GM04504 (cell line): ENCODE measurements at places on chromosomes 12 and 14.

GRCh38 chr12:14982991-14983390 is 10.1 kb downstream of the PDE6H start:
- DNase-seq, result no peak

DNA sequence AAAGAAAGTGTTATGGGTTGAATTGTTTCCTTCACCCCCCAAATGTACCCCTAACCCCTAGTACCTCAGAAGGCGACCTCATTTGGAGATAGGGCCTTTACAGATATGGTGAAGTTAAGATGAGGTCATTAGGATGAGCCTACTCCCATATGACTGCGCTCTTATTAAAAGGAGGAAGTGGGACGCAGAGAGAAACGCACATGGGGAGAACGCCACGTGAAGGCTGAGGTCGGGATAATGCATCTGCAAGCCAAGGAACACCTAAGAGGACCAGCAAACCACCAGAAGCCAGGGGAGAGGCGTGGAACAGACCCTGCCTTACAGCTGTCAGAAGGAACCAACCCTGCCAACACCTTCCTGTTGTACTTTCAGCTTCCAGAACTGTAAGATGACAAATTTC is 1.7 kb upstream of the NRIP2 start:
- no peak for DNase-seq

DNA sequence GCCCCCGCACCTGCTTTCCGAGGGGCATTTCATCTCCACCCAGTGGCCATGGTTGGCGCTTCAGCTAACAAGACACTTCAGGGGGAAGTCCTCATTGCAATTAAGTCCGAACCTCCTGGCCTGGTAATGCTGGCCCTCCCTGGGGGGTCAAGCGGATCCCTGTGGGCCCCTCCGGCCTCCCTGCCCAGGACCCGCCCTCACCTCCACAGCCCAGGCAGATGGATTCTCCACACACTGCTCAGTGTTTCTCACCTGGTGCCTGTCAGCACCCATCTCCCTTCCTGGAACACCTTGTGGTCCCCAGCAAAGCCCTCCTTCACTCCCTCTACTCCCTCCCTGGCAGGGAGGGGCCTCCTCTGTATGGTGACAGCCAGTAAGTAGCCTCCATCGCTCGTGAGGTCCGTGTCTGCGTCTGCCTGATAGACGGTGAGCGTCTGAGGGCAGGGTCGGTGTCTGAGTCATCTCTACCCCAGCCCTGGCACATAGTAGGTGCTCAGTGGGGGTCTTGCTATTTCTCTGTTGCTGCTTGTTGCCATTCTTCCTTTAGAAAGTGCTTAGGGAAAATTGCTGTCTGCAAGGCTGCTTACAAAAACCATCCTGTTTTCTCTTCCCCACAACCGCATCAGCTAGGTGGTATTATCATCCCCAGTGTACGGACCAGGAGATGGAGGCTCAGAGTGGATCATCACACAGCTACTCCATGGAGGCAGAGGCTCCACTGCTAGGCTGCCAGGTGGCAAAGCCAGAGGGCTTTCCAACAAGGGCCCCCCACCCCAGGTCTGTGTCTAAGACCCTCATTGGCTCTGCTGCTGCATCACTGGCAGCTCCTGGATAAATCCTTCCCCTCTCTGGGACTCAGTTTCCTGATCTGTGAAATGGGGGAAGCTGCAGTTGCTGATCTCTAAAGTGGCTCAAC is 39.7 kb upstream of the EML1 start:
- no peak for DNase-seq

DNA sequence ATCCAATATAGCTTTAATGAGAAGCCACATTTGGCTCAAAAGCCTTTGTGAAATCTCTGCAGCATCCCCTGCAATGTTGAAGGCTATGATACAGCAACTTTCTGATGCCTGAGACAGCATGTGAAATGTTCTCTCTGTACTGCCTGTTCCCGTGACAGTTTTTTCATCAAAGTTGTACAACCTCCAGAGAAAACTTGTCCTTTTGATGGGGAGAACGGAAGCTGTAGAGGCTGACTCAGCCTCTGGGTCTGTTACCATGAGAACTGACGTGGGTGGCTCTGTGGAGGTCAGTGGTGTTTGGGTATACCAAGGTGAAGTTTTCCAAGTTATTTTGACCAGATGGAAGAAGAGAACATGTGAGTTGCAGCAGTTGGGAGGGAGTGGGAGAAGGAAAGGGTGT is 17.0 kb downstream of the SLC4A8 start:
- peak; percentile 38 for DNase-seq

DNA sequence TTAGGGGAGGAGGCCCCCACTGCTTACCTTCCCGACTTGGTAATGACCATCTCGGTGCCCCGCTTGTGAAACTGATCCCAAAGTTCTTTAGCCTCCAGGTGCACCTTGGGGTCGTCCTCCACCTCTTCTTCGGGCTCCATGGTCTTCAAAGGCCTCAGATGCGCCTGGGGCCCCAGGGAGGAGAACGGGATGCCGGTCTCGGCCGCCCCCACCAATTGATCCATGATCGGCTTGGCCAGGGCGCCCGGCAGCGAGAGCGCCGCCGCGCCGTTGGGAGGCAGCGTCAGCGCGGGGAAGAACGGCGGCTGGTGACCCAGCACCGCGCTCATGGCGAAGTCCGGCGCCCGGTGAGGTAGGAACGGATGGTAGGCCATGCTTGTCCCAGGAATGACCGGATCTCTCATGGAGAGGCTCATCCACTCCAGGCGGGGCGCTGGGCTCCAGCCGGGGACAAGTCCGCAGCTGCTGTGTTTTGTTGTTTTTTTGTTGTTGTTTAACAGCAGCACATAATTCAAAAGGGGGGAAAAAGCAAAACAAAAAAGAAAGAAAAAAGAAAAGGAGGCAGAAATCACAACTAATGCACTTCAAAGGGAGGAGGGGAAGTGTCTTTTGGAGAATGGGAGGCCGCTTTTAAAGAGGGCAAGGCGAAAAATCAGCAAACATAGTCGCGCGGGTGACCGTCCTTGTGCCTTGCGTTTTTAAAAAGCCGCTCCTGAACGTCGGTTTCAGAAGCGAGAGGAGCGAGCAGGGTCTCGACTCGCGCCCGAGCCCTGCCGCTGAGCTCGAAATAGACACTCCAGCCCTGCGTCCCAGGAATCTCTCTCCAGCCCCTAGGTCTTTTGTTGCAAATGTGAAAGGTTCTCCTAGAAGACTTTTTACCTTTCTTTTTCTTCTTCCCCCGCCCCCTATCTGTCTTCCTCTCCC is 928 bp downstream of the TBX3 start:
- no peak for DNase-seq

- DNase-seq, result no peak
These were observed 884.1 kb upstream of the MGAT4C start for GRCh38 chr12:87140262-87140661.

GRCh38 chr14:76584271-76584702 is 177.0 kb upstream of the VASH1 start:
- no peak for DNase-seq

- peak; percentile 57 for DNase-seq
These were observed 26.7 kb downstream of the NIN start for GRCh38 chr14:50804181-50804721.

- DNase-seq, result no peak
These were observed 1.2 kb downstream of the PAWR start for GRCh38 chr12:79689477-79690141.

DNA sequence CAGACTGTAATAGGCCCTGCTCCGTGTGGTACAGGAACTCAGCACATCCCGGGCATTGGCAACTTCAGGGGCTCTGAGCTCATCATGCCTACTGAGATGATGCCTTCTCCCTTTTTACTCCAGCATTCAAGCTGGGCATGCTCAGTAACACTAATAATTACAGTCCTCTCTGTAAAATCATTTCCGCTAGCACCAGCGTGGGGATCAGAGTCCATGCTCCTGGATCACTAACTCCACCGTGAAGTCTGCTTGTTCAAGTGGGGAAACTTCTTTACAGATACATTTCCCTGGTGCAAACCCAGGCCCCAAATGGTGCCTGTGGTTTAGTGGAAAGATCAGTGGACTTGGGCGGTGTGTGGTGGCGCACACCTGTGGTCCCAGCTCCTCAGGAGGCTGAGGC is 16.7 kb downstream of the CLSTN3 start:
- no peak for DNase-seq

DNA sequence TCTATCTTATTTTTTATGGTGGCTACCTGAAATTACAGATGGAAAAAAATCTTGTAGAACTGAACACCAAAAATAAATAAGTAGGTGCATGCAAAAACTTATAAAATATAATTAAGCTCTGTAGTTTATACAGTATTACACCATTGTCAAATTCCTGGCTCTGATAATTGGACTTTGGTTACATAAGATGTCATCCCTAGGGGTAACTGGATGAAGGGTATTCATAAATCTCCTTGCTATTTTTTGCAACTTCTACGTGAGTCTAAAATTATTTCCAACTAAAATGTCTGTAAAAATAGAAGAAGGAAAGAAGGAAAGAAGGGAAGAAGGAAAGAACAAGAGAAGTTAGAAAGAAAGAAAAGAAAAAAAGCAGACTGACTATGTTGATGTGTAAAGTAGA is 716.6 kb downstream of the BCL11B start:
- DNase-seq, result no peak

GRCh38 chr14:94066089-94066676 is 14.8 kb downstream of the DDX24 start:
- DNase-seq, result no peak

DNA sequence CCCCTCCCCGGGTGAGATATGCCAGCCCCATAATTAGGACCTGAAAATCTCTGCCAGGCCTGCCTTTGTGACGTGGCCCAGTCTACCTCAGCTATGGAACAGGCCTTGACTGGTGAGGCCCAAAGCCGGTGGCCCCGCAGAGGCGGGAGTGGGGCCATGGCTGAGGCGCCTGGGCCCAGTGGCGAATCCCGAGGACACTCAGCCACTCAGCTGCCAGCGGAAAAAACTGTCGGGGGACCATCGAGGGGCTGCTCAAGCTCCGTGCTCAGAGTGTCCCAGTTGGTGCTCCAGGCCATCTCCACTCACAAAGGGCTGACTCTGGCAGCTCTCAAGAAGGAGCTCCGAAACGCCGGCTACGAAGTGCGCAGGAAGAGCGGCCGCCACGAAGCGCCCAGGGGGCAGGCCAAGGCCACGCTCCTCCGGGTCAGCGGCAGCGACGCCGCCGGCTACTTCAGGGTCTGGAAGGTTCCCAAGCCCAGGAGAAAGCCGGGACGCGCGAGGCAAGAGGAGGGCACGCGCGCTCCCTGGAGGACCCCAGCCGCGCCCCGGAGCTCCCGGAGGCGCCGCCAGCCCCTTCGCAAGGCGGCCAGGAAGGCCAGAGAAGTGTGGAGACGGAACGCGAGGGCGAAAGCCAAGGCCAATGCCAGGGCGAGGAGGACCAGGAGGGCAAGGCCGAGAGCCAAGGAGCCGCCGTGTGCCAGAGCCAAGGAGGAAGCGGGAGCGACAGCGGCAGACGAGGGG is 21.4 kb downstream of the ZNF641 start:
- DNase-seq, result no peak

DNA sequence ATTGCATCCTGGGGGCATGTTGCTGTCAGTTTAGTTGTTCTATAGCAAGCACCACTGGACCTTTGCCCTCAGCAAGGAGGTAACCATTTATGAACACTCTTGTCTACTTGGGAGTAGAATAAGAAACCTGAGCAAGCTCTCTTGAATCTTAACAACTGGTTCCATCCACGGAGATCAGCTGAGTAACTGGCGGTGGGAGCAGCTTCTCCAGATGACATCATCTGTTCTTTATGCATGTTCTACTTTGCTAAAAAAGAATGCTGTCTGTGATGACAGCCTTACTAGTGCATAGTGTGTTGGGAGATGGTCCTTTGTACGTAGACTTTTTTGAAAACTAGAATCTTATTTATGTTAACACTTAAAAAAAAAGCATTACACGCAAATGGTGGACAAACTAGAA is 17.7 kb downstream of the SLC4A8 start:
- DNase-seq, result no peak
